Lung microvascular endothelial cell (primary cell): ENCODE measurements at places on chromosomes 6 and 20. TPM values are rescaled to one million over a fixed set of nuclear protein-coding genes. Genes with fewer than 3 reads are reported as not detected.
A peak's percentile ranks its signal among the peaks of the same experiment; 100 is the strongest.

The COL11A2 gene
- under 0.01 and 0.20 TPM in 2 replicates for total RNA-seq

The RAE1 gene
- total RNA-seq = 15.0 and 16.7 TPM in 2 replicates

The EDN3 gene
- total RNA-seq = not detected in 2 replicates

The MLN gene
- not detected in 2 replicates for total RNA-seq

The CNKSR3 gene
- total RNA-seq = 3.5 and 8.1 TPM in 2 replicates

The BPI gene
- total RNA-seq = not detected in 2 replicates

The ETV7 gene
- 0.22 TPM in 1 of 2 replicates, not detected in the other for total RNA-seq

The C2 gene
- total RNA-seq = under 0.01 TPM in 1 of 2 replicates, not detected in the other

GRCh38 chr6:90870561-90870960 lies 283.7 kb upstream of the MAP3K7 start:
- no peak for DNase-seq

DNA sequence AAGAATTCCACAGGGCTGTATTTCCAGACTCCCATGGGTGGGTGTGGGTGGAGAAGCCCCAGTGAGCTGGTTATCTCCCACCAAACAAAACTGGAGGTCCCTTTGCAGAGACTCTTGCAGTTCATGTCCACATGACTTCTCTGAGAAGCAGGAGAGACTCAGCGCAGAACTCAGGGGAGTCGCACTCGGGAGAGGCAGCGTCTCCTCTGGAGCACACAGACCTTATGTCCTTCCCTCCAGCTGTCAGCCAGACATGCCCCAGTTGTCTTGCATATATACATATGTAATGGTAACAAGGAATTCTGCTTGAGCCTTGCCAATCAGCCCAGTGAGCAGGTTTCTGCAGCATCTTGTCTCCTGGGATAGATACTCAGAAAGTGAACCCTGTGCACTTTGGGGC lies 23.8 kb downstream of the MYT1 start:
- no peak for DNase-seq

- DNase-seq = no peak
These were observed 177.0 kb upstream of the SNX9 start for GRCh38 chr6:157646012-157646411.

DNA sequence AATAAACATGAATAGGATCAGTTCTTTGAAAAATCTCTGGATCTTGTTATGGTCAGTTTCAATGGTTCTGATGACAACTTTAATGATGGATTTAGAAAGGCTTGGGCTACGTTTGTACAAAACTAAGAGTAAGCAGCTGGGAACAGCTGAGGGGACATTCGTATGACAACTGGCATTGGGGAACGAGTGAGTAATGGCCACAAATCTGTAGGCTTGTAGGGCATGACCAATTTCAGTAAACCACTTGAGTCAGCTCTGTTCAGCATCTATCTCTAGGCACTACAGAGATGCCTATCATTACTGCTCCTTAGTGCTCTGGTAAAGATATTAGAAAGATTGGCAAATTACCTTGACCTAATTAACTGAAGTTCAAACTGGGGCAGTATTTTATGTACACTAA lies 1375.6 kb downstream of the EPHA7 start:
- no peak for DNase-seq

DNA sequence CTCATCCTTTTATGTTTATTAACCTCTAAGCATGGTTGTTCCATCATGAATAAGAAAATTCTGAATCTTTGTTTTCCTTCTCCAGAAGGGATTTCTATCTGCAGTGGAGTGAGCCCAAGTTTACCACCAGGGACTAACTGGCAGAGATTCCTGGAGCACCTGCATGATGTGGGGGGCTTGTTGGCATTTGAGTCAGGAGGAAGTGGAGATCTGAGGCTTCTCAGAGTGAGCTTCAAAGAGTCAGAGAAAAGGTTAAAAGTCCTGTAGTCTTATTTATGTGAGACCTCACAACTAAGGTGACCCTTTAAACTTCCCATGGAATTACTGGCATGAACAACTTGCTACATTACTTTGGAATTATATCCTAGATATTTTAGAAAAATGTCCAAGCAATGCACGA lies 138.1 kb upstream of the SLC24A3 start:
- DNase-seq = no peak

- no peak for DNase-seq
These were observed 21.9 kb upstream of the TULP1 start for GRCh38 chr6:35534407-35535170.

DNA sequence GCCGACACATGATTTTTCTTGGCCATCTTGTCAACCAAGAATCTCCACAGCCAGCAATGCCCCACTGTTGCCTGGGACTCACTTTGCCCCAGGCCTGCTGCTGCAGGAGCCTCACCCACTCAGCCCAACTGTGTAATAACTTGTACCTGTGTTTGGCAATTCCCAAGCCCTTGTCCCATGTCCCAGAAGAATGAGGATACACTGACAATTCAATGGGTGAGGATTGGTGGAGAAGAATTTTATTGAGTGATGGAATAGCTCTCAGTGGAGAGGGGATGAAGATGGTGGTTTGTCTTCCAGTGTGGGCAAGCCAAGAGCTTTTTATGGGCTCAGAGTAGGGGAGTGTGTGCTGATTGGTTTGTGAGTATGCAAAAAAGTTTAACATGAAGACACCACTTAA lies 861.9 kb downstream of the TFAP2A start:
- no peak for DNase-seq

DNA sequence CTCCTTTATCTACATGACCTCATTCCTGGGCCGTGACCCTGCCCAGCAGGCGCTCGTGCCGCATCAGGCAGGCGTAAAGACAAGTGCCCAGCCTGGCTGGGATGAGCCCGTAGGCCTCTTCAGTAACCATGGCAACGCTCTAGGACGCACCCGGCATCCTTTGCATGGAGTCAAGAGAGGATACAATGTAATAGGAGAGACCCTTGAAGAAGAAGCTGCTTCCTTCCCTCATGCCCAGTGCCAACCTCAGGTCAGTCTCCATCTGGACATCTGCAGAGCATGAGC lies 5.0 kb upstream of the LSM14B start:
- DNase-seq = no peak

GRCh38 chr20:48771542-48771941 lies 56.3 kb downstream of the PREX1 start:
- DNase-seq = no peak

GRCh38 chr20:57498425-57499400 lies 26.2 kb downstream of the CTCFL start:
- DNase-seq = peak; percentile 23

- DNase-seq = no peak
These were observed 4.9 kb downstream of the TAP2 start for GRCh38 chr6:32833664-32834063.

- no peak for DNase-seq
These were observed 230.5 kb upstream of the FKBP1C start for GRCh38 chr6:62980724-62981123.

DNA sequence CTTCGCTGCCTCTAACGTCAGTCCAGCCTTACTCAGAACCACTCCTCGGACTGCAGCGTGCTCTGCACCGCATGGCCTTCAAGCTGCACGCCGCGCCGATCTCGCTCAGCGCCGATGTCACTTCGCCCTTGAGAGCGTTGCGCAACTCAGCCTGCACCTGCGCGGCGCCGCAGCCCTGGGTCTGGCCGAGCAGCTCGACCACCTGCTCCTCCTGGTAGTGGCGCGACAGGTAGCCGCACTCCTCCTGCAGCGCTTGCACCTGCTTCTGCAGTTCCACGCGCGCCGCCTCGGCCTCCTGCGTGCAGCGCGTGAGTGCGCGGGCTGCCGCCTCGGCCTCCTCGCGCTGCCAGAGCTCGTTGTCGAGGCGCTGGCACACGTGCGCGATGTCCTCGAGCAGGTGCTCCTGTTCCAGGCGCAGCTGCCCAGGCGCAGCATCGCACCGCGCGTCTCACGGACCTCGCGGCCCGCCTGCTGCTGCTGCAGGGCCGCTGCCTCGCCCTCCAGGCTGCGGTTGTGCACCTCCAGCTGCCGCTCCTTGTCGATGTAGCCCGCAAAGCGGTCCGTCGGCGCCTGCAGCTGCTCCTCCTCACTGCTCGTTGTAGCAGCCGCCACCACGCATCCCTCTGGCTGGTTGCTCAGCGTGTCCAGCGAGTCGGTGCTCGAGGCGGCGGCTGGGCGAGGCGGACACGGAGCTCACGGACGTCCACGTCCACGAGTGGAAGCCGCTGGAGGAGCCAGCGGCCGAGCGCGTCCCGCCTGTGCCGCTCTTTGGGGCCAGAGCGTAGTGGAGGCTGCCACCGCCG lies 380.6 kb upstream of the CHD6 start:
- DNase-seq = no peak

DNA sequence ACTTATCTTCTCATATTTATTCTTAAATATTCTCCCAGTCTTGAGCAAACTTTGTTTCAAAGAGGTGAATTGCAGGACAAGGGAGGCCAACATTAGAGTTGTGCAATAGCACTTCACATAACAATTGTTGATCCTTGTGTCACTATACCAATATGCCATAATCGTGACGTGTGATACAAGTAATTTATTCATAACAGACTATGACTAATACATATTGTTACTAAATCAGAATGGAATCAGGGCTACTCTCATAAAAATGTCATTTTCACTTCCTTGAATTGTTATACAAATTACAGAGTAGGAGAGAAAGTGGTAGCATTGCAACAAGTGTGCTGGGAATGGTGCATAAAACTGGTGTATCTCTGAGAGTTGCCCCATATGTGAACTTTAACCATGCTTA lies 37.2 kb upstream of the PLCB1 start:
- peak; percentile 95 for DNase-seq

DNA sequence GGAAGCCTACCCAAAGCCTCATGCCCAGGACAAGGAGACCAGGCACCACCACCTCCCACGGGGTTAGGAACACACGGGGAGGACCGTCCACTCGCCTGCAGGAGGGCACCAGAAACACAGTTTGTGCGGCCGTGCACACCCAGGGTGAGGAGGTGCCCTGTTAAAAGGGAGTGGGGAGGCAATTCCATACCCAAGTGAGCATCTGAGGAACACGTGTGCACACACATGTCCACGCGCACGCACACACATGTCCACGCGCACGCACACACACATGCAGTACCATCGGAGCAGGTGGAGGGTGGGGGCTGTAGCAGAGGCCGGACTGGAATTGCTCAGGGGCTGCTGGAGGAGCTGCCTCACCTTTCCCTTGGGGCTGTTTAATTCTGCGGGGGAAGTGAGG lies 259.4 kb downstream of the TAF4 start:
- no peak for DNase-seq

DNA sequence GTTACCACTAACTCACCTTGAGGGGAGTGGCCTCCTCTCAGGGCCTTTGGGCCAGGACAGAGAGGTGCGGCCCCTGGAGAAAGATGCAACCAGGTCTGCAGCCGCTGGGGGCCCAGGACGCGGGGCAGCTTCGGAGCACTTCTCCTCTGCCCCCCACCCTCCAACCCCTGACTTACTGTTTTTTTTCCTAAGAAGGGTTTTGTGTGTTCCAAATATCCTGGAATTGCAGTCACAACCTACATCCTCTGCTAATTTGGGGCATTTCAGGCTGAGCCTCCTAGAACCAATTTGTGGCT lies 1.7 kb downstream of the LINC00237 start:
- DNase-seq = no peak

DNA sequence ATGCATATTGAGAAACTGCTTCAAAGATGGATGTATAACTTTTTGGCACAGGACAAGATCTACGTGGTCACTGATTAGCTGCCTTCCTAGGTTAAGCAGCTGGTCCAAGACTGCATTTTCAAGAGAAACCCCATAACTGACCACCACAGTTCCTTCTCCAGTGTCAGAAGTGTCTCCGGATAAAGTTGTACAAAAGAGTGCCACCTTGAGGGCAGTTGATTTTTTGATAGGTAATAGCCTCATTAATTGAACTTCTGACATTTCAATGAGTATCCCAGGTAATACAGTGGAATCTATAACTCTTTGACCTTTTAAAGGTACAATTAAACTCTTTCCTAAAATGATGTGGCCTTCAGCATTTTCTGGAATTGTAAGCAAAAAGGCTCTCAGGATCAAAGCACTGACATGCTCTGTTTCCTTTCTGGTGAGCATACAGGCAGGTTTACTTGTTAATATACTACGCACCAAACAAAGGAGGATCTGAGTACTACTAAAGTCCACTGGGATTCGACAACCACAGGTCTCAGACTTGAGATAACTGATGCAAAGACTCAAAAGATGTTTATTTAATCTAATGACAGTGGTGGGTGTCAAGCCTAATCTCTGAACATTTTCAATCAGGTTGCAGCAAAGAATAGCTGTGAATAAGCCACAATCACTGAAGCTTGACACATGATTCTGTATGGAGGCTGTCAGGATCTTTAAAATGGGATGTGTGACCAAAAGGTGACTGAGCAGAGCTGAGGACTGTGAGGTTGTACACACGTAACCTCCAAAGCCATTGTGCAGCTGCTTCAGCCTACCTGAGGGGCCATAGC lies 21.2 kb downstream of the MKKS start:
- DNase-seq = no peak

- no peak for DNase-seq
These were observed 140.7 kb upstream of the MCHR2 start for GRCh38 chr6:100134703-100135102.

DNA sequence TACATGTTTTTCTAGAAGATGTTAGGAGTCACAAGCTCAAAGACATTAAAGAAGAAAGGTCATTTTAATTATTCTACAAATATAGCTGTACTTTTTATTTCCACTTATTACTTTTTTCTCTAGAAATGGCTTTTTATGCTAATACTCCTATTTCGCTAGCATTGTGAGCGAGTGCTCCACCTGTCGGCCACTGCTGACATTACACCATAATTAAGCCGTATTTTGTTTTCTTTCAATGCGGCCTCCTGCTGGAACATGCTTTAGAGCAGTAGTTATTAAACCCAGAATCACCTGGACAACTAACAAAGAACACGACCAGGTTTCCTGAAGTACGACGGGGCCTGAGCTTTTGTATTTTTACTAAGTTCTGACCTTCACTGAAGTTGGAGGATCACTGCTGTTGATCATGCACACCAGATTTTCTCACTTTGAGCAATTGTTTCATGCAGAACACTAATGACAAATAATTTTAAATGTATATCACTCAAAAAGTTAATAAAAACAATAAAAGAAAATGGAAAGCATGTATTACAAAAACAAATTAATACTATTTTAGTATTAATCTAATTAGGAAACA lies 74.1 kb upstream of the PAK5 start:
- DNase-seq = peak; percentile 44

DNA sequence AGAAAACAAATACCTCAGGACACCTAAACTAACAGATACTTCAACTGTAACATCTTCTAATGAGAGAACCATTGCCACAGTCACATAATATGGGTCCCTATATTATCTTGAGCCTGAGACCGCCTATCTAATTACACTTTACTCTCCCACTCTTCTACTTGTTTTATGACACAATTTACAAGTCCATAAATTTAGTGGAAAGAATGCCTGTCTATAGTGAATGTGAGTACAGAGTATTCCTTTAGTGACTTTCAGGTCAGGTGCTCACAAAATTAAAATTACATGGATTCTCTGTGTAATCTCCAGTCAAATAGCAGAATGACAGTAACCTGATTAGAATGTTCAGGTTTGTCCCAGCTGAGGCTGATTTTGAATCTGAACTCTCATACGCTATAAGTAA lies 624.1 kb downstream of the PKHD1 start:
- DNase-seq = no peak

- DNase-seq = peak; percentile 54
These were observed 17.6 kb upstream of the SNAI1 start for GRCh38 chr20:49964964-49965780.

GRCh38 chr20:61791995-61792394 lies 273.7 kb downstream of the TAF4 start:
- no peak for DNase-seq
